Astrocyte (in vitro differentiated cells and primary cell): ENCODE measurements at places on chromosomes 4 and X.

DNA sequence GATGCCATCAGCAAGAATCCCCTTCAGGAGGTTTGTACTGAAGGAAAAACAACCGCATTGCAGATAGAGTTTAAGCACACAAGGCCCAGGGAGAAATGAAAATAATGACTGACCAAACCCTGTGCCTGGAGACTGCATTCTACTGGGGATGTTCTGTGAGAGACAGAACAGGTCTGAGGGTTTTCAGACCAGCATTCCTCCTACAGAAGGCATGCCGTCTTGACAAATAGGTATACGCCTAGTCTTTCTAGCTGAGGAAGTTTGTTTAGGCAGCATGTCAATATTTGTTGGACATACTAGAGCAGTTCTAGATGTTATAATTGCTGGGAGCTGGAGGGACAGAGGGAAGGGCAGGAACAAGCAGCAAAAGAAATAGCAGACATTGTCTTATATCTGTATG, 68.4 kb upstream of the SCOC start:
- peak; percentile 8 for DNase-seq

- DNase-seq, result no peak
Observed at GRCh38 chrX:97787311-97787710, 903.6 kb downstream of the RPA4 start.

DNA sequence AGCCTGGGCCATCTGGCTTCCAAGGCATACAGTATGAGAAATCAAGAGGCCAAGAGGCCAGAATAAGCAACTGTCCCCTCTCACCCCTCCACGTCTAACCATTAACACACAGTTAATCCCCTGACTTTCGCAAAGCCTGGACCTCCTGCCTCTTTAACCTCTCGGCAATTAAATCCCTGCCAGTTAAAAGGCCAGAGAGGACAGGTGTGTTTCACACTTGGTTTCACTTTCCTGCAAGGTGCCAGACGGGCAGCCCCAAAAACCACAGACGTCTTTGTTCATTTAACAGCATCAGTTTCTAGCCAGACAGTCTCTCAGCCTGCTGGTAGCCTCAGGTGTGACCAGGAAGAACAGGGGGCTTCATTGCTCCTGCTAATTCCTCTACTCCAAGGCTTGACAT, 91.1 kb upstream of the KIT start:
- no peak for DNase-seq

DNA sequence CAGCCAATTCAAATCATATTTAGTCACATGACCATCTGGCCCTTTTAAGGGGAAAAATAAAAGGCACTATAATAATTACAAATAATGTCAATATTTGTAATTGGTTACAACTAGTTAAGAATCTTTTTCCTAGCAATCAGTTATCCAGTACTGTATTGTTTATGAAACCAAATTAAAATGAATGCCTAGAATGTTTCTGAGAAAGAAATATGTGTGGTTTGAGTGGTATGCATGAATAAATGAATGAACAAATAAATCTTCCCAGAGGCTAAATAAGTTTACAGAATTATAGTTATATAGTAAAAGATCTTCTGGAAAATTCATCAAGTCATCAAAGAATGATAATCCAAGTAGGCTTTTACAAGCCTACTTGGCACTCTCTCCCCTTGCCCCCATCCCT, 55.8 kb upstream of the F8A3 start:
- DNase-seq, result peak; percentile 3

- DNase-seq, result peak; percentile 14
Observed at GRCh38 chr4:42282081-42282901, 115.0 kb upstream of the SHISA3 start.

DNA sequence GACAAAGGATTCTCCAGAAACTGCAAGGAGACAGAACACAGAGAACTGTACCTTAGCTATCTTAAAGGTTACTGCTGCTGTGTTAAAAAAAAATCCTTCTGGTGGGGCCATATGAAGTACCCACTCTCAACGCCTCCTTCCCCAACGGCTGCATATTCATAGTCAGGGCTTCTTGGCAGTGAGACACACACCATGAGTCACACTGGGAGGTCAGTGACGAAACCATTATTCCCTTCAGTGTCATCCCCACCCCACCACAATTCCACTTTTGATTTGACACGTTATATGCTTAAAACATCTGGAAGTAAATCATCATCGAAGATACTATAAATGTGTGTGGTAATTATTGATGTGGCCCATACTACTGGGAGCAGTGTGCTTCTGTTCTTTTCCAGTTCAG, 271.5 kb downstream of the LDB2 start:
- peak; percentile 97 for DNase-seq

DNA sequence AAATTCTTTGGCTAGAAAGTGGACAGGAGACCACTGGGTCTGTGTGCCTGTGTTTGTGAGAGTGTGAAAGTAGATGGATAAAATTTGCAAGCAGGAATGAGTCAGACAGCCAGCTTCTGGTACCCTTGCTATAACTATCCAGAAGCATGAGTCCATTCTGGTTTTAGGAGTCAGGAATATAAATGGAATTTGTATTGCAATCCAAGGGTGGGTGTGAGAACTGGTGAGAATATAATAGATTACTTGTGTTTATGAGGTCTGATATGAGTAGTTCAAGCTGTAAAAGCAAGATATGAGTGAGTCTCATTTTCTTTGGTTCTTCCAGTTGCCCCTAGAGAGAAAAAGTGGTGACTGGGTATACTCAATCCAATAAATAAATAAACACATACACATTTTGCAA, 212.7 kb upstream of the TAPT1 start:
- peak; percentile 80 for DNase-seq

- no peak for DNase-seq
Observed at GRCh38 chrX:151713849-151714248, 2.0 kb upstream of the FATE1 start.

GRCh38 chrX:102744307-102744706, 23.8 kb downstream of the GPRASP3 start:
- no peak for DNase-seq
